Activated T-helper 1 cell treated with anti-CD3 and anti-CD28 coated beads, Interleukin-2, amount 50 U/mL, for 16 hours (primary cell): ENCODE measurements at places on chromosomes 13 and 19.

DNA sequence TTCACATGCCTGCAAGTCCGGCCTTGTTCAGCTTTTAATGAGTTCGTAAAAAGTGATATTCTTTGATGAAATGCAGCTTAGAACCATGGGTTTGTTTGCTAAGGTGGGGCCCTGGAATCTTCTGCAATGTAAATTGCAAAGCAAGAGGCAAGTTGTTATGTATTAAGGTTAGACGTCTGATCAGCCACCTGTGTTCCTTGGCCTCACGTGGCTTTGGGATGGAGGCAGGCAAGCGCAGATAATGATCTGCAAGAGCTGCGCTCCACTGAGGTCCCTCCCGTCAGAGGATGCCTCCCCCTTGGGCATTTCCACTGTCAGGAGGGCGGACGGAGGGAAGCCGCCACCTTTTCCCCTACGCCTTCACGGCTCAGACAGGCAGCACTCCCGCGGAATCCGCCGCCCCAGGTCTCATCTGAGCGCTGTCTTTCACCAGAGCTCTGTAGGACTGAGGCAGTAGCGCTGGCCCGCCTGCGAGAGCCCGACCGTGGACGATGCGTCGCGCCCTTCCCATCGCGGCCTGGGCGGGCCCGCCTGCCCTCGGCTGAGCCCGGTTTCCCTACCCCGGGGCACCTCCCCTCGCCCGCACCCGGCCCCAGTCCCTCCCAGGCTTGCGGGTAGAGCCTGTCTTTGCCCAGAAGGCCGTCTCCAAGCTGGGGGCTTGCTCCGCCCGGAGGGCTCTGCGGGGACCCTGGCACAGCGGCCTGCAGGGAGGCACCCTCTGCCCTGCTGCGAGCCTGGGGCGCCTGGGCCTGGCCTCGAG is 110.9 kb downstream of the CRYL1 start:
- no peak for DNase-seq

DNA sequence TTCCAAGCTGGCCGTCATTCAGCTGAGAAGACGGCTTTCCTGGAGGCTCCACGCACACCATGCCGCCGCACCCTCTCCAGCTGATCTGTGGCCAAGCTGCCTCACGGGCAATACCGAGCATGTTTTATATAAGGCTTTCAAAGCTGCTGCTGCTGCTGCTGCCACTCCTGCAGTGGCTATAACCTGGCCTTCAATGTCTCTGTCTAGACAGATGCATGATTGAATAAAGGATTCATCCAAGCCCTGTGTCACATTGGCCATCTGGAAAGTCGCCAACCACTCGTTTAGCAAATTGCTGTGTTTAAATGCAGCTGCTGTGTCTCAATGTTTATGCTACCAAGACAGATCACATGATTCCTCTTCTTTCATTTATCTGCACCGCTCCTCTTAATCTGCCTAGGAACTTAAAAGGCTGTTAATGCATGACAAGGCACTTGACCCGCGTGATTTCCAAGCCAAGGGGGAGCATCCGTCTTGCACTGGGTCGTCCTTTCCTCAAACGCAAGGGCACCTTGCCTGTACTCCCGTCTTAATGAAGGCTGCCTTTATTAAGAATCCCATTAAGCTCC is 114.3 kb downstream of the TEX26 start:
- no peak for DNase-seq

GRCh38 chr13:66265371-66265770 is 964.8 kb downstream of the PCDH9 start:
- no peak for DNase-seq

DNA sequence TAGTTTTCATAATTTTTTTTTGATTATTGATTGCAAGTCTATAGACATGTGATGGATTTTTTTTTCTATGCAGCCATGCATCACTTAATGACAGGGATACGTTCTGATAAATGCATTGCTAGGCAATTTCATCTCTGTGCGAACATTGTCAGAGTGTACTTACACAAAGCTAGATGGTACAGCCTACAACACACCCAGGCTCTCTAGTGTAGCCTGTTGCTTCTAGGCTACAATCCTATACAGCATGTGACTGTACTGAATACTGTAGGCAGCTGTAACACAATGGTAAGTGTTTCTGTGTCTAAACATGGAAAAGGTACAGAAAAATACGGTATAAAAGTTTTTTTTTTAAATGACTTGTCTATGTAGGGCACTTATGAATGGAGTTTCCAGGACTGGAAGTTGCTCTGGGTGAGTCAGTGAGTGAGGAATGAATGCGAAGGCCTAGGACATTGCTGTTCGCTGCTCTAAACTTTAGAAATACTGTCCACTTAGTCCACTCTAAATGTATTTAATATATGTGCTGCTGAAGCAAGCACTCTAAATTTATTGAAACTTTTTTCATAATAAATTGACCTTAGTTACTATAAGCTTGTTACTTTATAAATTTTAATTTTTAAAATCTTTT is 20.3 kb downstream of the SPATA13 start:
- DNase-seq, result no peak

GRCh38 chr19:6632002-6632621 is 37.8 kb downstream of the TNFSF14 start:
- DNase-seq, result peak; percentile 48

GRCh38 chr19:29876414-29876813 is 64.6 kb downstream of the CCNE1 start:
- no peak for DNase-seq

- DNase-seq, result peak; percentile 65
Measured at GRCh38 chr19:10543420-10544241, at the start of gene ATG4D. TSS of gene ATG4D (plus strand) at chr19:10543904. CDS start at chr19:10544091, 187 bp downstream.

DNA sequence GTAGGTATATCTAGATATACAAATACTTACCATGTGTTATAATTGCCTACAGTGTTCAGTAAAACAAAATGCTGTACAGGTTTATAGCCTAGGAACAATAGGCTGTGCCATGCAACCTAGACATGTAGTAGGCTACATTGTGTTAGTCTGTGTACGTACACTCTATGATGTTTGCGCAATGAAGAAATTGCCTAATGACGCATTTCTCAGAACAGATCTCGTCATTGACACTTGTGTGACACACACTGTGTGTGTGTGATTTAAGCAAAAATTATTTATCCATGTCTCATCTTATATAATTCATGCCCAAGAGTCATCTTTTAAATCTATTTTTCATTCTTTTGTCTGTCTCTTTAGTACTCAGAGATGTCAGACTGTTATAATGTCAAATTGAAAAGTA is 1888.8 kb upstream of the PCDH20 start:
- no peak for DNase-seq

GRCh38 chr13:60612593-60612992 is 215.6 kb downstream of the TDRD3 start:
- DNase-seq, result no peak

- no peak for DNase-seq
Measured at GRCh38 chr19:45446295-45446694, 21.5 kb upstream of the FOSB start.

DNA sequence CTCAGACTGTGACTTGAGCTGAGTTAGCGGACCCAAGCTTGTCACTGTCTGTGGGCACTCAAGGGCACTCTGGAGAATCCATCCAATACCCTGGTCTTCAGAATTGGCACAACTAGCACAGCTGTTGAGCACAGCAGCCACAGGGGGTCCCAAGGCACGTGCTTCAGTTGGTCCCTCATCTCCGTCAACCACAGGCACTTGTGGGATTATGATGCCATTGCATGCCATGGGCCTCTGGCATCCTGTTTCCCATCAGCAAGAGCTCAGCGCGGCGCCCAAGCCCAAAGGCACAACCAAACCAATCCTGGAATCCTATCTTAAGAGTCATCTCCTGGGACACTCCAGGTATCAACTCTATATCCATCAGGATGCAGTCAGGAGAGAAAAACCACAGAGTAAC is 3.7 kb upstream of the B3GNT8 start:
- no peak for DNase-seq

GRCh38 chr13:77328819-77329132 is 1.9 kb upstream of the MYCBP2 start:
- DNase-seq, result no peak

GRCh38 chr19:53388168-53388567 is 6.8 kb upstream of the ZNF765 start:
- no peak for DNase-seq

- no peak for DNase-seq
Measured at GRCh38 chr19:43754253-43754502, 584 bp downstream of the SMG9 start.

GRCh38 chr13:29805994-29806979 is 44.1 kb downstream of the UBL3 start:
- no peak for DNase-seq

- DNase-seq, result no peak
Measured at GRCh38 chr19:41657157-41657556, 30.3 kb upstream of the CEACAM4 start.

DNA sequence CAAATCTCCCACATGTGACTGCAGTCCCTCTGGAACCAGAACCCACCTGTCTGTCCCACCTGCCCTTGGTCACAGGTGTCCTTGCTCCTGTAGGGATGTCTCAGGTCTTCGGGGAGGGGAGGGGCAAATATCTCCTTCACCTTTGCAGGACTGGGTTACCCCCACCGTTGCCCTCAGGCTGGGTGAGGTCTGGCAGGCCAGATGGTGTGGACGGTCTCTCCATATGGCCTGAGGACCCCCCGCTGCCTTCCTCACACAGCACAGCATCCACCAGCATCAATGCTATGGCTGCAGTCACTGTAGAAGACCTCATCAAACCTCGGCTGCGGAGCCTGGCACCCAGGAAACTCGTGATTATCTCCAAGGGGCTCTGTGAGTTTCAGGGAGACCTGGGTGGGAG is 10.0 kb downstream of the SLC5A5 start:
- DNase-seq, result no peak

- no peak for DNase-seq
Measured at GRCh38 chr19:7879111-7879807, 5.1 kb upstream of the PRR36 start.

DNA sequence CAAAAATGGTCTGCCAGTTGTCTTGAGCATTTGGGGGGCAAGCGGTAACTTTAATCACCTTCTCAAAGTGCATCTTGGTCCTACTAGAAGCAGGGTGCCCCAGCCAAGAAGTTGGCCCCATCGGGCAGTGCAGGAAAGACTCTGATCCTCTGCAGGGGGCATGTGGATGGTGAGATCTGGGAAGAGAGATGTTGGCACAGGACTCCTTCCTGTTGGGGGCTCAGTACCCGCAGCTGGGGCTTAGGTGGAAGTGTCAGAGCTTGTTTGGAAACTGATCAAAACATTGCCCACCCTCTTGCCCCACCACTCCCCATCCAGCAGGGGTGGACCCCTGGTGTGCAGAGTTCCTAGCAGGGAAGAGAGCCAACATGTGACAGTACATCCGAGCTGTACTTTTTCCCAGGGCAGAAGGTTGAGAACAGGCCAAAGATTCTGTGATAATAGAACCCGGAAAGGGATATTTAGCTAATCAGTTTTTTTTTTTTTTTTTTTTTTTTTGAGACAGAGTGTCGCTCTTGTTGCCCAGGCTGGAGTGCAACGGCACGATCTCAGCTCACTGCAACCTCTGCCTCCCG is 8.8 kb downstream of the RRAS start:
- no peak for DNase-seq

- no peak for DNase-seq
Measured at GRCh38 chr13:43730642-43731041, 56.1 kb downstream of the ENOX1 start.

DNA sequence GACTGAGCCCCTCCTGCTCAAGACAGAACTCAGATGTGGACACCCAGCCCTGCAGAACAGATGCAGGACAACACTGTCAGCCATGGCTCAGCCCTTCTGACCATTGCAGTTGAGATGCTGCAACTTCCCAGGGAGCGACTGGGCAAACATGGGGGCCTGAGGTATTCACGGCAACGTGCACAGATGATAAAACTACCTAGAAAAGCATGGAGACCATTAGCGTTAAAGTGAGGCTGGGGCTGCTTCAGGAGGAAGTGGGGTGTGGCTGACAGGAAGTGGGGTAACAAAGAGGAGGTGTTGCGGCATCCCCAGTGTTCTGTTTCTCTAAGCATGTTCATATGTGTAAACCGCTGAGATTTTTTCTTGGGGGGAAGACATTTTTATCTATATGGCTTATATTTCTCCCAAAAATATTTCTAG is 1.3 kb upstream of the SIGLEC9 start:
- DNase-seq, result no peak

DNA sequence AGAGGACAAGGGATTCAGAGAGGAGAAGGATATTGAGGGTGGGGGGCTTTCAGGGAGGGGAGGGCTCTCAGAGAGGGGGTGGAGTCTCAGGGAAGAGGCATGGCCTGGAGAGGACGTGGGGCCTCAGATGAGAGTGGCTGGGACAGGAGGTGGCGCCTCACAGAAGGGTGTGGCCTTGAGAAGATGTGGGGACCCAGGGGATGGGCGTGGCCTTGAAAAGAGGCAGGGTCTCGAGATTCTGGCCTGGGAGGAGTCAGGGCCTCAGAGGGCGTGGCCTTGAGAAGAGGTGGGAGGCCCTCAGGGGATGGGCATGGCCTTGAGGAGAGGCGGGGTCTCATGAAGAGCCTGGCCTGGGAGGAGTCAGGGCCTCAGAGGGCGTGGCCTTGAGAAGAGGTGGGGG is 23.7 kb upstream of the TNFSF14 start:
- no peak for DNase-seq

GRCh38 chr13:75256922-75257321 is 225.0 kb downstream of the TBC1D4 start:
- no peak for DNase-seq

DNA sequence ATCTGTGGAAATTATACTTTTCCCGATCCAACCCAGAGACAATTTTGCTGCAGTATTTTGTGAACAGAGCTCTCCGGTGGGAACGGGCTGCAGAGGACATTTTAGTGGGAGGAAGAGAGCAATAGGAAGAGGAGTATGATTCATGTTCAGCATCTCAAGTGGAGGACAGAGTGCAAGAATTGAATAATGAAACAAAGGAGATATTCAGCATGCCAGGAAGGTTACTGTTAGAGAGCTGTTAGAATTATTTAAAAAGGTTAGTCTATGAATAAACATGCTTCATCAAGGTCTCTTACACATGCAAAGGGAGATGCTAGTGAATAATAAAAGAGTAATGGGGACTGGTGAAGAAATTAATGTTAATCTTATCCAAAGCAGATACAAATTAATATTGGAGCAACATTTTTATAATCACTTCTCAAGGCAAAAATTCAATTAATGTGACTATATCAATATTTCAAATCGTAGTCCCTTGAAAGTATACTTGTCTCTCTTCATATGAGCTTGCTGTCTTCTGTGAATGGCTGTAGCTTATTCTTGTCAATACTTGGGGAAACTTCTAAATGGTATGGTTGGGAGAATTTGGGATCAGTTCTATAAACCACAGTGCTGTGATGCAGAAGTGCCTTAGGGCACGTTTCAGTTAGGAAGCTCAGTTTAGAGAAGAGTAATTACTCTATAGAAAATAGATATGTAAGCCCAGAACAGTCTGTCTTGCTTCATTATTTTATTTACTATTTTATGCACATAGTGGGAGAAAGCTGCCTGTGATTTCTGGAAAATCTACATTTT is 1165.8 kb downstream of the OLFM4 start:
- DNase-seq, result no peak

- DNase-seq, result no peak
Measured at GRCh38 chr13:26280822-26281221, 26.9 kb downstream of the CDK8 start.

- DNase-seq, result no peak
Measured at GRCh38 chr13:40096357-40096901, 441.0 kb downstream of the COG6 start.

DNA sequence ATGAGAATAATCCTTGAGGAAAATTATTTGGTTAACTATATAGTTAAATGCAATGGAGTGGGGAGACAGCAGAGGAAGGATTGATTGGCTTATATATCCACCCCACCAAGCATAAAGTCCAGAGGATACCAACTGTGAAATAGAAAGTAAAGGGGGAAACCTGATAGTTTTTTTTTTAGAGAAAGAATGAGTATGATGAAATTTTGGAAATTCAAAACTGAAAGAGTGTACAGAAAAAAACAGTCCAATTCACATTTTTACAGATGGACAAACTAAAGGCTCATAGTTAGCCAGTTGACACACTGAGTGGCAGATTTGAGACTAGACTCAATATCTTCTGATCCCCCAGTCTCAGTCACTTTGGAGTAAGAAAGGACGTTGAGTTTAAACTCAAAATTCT is 51.1 kb downstream of the FNDC3A start:
- DNase-seq, result no peak
